Amygdala (tissue), 56 donors: ENCODE measurements at places on chromosomes 11 and 22.

DNA sequence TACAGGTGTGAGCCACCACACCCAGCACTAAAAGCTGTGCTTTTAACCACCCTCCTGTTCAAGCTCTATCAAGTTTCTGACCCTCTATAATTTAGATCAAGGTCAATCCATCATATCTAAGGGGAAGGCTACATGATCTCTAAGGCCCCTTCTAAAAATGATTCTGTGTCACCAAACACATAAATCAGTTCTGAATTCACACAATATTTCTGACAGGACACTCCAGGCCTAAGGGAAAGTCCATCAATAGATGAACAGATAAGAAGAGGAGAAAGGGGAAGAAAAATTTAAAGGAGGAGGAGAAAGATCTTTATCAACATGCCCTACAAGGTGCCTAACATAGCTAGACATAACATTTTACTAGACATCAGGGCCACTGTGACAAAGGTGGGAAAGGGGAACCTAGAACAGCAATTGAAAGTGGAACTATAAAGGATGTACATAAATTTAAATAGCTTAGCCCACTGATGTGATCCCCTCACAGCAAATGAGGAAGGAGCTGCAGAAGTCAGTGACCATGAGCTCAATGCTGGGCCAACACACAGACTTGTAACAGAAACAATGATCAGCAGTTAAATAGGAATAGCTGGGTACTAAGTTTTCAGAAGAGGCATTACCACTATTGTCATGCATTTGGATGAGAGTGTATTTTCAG lies 4.7 kb downstream of the PRCP start:
- DNase-seq, result no peak

DNA sequence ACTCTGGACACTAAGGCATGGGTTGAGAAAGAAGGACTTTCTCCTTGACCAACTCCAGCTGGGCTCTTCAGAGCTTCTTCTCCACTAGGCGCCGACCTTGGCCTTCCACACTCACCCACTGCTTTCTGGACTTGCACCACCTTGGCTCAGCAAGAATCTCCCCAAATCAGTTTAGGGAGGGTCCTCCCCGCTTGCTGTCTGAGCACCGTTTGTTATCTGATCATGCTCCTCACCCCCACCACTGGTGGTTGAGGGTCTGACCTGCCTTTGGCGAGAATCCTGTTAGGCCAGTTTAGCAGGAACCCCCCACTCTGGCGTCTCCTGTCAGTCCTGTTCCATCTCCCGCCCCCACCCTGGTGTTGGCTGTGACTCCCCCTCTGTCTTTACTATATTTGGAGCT lies 10.4 kb downstream of the APOL2 start:
- no peak for DNase-seq

- no peak for DNase-seq
These were observed 7.7 kb upstream of the UBASH3B start for GRCh38 chr11:122647736-122648275.

GRCh38 chr11:17391493-17392355 lies 3.3 kb upstream of the KCNJ11 start:
- no peak for DNase-seq

GRCh38 chr22:20741634-20742581 lies 32.0 kb upstream of the SERPIND1 start:
- no peak for DNase-seq

- DNase-seq, result no peak
These were observed 19.0 kb downstream of the CD5 start for GRCh38 chr11:61121192-61121831.

GRCh38 chr11:119482521-119483011 lies 59.6 kb upstream of the THY1 start:
- no peak for DNase-seq
